Fibroblast of gingiva (primary cell): ENCODE measurements at places on chromosomes 6 and 20.

GRCh38 chr20:3755814-3756480, 11.6 kb downstream of the ADISSP start:
- DNase-seq, result no peak

GRCh38 chr6:76516924-76517323, 444.5 kb upstream of the IMPG1 start:
- no peak for DNase-seq

- peak; percentile 3 for DNase-seq
These were observed 73.3 kb downstream of the OTOR start for GRCh38 chr20:16821211-16822089.

DNA sequence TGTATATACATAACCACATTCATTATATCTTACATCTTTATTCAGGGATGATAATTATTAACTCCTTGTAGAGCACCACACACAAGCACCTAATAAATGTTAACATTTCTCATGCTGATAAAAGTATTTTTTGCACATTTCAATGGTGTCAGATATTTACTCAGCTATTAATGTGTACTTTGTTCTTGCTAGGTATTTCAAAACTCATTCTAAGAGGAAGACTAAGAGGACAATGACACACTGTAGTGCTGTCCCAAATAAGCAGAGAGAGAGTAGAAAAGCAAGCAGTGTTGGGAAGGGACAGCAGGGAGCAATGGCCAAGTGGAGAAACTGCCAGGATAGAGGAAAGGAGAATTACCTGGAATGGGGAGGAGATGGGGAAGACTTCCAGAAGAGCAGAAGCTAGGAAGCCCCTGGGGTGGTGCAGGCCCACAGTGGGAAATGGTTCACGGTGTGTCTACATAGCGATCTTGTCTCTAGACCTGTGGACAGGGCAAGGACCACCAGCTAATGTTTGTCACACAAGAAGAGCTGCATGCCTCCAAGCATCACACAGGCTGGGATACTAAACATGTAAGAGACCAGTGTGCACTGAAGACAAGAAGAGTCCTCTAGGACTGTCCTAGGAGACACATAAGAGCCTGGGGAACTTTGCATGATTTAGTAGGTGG, 55.3 kb downstream of the RARS2 start:
- DNase-seq, result no peak

DNA sequence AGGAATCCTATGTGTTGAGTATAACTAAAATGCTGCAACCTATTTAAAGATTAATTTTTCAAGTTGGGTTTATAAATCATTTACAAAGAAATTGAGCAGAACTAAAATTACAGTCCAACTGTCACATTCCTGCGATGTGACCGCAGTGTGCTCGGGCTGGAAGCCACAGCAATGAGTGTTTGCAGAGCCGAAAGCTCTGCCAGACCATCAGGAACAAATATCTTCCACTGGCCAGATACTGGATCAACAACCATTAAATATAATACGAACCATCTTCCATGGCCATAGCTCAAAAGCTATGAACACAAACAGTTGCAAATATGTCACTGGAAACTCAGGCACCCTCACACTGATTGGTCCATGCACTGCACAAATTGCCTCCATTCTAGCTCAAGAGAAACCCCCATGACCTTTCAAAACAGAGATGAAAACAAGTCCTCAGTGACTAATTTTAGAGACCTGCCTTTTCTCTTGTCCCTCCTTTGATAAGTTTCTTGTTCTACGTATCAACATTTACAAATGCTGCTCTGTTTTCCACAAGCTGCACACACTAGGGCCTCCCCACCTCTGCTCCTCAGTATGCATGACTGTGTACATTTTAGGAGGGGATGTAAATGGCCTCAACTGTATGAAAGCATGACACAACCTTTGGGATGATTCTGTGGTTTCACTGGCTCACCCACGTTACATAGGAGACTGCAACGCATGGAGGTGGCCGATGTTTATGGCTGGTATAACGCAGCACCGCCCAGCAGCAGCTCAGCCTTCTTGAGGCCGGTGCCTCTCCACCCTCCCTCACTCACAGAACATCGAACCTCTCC, 171.7 kb downstream of the WDR27 start:
- peak; percentile 91 for DNase-seq

DNA sequence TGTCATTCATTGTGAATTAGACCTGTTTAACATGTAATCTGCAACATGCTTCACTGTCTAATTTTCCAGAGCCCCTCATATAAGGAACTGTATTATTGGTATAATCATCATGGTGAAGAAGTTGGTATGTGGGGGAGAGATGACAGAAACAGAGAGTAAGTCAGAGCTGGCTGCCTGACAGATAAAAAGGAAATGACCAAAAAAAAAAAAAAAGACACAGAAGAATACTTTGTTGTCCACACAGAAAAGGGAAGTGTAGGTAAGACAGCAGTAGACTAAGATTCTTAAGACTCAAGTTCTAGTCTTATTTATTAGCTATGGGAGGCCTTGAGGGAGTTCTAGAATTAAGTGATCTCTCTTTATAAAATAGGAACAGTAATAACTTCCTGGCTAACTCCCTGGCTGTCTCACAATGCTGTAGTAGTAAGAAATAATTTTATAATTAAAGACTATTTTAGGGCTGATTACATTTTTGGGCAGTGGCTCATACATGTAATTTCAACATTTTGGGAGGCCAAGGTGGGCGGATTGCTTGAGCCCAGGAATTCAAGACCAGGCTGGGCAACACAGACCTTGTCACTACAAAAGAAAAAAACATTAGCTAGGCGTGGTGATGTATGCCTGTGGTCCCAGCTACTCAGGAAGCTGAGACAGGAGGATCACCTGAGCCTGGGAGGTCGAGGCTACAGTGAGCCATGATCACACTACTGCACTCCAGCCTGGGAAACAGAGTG, 102.5 kb downstream of the PRL start:
- peak; percentile 4 for DNase-seq

GRCh38 chr6:154619146-154619545, 108.7 kb upstream of the CNKSR3 start:
- DNase-seq, result no peak

DNA sequence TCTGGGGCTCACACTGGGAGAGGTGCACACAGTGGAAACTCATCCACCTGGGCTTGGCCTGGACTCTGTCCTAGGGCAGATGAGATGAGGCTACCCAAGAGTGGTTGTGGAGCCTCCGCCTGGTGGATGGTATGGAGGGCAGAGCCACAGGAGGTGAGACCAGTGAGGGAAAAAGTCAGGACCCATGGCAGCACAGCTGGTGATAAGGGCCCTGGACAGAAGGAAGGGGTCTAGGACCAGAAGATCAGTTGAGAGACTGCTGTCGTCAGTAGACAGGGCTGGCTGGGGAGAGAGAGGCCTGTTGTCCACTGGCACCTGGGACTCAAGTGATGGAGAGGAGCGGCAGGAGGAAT, 29.8 kb downstream of the PLCG1 start:
- no peak for DNase-seq

- DNase-seq, result no peak
These were observed 48.9 kb upstream of the GCM1 start for GRCh38 chr6:53197553-53197952.

- DNase-seq, result no peak
These were observed 3.5 kb upstream of the REV3L start for GRCh38 chr6:111486475-111486874.

- DNase-seq, result no peak
These were observed 27.8 kb upstream of the SYNDIG1 start for GRCh38 chr20:24441661-24442060.

GRCh38 chr6:7270320-7271204, 42.4 kb downstream of the SSR1 start:
- DNase-seq, result no peak

- DNase-seq, result no peak
These were observed 84.0 kb downstream of the CFAP61 start for GRCh38 chr20:20136313-20136712.

DNA sequence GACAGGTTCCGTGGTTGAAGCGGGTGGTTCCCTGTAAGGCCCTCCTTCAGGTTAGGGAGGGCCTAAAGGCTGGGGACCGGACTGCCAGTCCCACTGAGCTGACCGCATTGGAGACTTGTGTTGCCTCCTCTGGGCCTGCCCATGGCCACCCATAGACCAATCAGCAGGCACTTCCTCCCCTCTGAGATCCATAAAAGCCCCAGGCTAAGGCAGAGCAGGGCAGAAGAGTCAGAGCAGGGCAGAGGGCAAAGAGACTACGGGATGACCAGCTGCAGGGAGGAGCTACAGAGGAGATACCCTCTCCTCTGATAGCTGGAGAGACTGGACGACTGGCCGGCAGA, 537.4 kb downstream of the TENT5A start:
- no peak for DNase-seq

- DNase-seq, result no peak
These were observed 67.1 kb upstream of the FLRT3 start for GRCh38 chr20:14404515-14404914.

DNA sequence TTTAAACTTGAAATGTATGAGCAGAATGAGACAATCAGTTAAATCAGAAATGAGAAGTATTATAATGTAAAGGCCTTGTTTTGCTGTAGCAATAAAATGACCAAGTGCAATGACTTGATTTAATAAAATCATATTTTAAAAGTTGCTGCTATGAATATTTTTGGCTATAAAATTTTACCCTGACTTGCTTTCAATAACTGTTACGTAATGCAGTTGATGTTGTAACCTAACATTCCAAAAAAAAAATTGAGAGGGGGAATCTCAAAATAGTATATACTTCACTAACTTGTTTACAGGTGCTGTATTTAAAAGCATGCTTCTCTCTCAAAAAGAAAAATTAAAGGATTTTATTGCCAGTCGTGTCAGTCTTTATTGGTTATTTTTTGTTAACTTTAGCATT, 71.6 kb upstream of the ADGRF4 start:
- DNase-seq, result no peak

- no peak for DNase-seq
These were observed 94.9 kb upstream of the POPDC3 start for GRCh38 chr6:105274678-105275077.

DNA sequence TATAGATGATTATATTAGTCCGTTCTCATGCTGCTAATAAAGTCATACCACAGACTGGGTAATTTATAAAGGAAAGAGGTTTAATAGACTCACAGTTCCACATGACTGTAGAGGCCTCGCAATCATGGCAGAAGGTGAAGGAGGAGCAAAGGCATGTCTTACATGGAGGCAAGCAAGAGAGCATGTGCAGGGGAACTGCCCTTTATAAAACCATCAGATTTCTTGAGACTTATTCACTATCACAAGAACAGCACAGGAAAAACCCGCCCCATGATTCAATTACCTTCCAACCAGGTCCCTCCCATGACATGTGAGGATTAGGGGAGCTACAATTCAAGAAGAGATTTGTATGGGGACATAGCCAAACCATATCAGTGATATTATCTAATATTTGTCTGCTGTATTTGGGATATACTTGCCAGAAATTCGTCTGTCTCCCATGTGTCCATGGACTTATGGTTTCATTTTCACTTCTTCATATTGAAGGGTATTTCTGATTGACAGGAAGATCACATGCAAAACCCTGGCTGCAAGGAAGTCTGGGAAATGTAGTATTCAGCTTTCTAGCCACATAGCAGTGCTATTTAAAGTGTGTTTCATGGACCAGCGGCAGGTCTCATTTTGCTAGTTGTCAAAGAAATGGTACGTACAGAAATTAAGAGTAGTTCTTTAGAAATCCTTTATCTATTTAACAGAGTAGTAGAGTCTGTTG, 50.5 kb upstream of the PAK5 start:
- no peak for DNase-seq

- DNase-seq, result no peak
These were observed 963 bp downstream of the FOXF2 start for GRCh38 chr6:1390133-1390945.

DNA sequence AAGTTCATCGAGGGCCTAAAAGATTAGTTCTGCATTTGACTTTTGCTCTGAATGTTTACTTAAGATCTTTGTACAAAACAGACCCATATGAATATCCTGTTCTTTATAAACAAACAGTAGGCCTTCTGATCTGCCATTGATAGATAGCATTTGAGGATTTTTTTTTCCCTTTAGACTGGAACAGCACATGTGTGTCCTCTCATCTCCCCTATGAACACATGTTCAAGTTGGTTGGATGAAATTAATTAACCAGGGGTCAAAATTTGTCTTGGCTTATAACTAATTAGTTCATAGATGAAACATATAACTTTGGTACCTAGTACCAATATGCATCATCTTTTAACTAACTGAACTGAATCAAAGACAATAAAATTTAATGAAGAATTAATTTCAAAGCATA, 81.3 kb downstream of the AK9 start:
- DNase-seq, result no peak

DNA sequence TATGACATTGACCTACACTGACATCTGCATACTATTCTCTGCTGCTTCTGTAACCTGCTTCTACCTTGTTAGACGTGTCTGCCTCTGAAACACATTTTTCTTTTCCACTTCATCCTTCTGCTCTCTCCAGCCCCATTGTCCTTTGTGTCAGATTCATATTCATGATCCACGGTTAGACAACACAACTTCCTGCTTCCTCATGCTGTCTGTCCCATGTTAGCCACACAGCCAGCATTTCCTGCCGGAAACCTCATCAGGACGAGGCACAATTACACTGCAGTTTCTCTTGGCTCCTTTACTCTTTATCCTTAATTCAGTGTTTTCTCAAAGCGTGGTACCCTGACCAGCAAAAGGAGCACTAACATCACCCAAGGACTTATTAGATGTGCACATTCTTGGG, 150.2 kb downstream of the TBC1D7 start:
- DNase-seq, result no peak

- DNase-seq, result no peak
These were observed 59.2 kb downstream of the TENT5A start for GRCh38 chr6:81693266-81693665.

- DNase-seq, result no peak
These were observed 30.2 kb upstream of the HLA-E start for GRCh38 chr6:30459145-30459544.

DNA sequence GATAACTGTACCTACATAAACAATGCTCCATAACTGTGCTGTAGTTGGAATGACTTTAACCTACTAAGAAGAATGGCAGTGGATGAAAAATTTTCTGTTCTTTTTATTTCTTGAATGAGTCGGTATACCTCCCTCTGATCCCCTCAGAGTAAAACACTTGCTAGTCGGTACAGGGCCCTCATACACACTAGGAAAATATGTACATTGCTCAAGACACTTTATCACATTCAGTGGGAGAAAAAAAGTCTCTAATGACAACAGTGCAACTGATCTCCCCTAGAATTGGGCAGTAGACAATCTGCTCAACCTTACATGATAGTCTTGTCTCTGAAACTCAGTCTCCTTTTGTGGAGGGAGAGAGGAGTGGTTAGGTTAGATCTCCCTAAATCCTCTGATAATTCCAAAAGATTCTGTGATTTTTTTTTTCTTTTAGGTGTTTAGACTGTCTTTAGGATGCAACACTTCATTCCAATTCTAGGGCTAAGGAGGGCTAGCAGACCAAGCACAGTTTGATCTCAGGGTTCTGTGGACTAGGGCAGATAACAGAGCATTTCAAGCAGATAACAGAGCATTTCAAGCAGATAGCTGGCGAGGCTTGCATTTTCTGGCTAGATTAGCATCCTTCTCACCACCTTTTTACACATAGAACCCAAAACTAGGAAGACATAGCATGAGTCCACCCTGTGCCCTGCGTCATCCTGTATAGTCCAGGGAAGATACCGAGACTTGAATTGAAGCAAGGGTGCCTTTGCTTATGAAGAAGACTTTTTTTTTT, 100.3 kb upstream of the TNFAIP3 start:
- DNase-seq, result no peak

GRCh38 chr6:169997930-169998218, 246.5 kb downstream of the ERMARD start:
- DNase-seq, result no peak

GRCh38 chr6:162727322-162728182, at the start of the genes PACRG and PRKN:
TSS of gene PACRG (plus strand) at chr6:162727974.
TSS of gene PRKN (minus strand) at chr6:162727766.
- DNase-seq, result peak; percentile 97
